NB4 (cell line): ENCODE measurements at places on chromosomes 3 and 15.

DNA sequence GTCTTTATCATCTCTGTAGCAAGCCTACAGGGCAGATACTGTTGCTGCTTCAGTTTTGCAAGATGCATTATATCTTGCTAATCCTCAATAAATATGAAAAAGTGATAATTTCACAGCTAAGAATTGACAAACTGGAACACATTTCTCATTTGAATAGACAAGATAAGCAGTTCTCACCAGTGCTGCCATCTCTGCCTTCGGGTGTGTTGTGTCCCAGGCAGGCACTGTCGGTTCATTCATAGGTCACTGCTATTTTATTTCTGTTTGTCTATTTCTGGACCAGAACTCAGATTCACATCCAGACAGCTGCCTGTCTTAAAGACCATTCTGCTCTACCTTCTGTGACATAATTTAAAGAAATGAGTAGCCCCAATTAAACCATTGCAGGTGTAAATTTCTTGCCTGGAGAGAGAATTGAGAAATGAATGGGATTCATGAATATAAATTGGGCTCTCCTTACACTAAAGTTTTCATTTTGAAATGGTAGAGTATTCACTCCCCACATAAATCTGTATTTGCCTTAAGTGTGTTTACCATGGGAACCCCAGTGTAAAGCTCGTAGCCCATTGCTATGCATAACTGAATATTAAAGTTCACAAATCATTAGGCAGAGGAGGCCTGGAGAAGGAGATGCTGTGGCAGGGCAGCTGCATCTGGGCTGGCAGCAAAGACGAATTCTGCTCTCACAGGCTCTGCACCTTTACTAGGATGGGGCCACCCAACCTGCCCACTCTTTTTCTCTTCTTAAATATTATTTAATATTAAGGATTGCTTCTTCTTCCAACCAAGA lies 149.9 kb downstream of the ARPP21 start:
- no peak for DNase-seq

DNA sequence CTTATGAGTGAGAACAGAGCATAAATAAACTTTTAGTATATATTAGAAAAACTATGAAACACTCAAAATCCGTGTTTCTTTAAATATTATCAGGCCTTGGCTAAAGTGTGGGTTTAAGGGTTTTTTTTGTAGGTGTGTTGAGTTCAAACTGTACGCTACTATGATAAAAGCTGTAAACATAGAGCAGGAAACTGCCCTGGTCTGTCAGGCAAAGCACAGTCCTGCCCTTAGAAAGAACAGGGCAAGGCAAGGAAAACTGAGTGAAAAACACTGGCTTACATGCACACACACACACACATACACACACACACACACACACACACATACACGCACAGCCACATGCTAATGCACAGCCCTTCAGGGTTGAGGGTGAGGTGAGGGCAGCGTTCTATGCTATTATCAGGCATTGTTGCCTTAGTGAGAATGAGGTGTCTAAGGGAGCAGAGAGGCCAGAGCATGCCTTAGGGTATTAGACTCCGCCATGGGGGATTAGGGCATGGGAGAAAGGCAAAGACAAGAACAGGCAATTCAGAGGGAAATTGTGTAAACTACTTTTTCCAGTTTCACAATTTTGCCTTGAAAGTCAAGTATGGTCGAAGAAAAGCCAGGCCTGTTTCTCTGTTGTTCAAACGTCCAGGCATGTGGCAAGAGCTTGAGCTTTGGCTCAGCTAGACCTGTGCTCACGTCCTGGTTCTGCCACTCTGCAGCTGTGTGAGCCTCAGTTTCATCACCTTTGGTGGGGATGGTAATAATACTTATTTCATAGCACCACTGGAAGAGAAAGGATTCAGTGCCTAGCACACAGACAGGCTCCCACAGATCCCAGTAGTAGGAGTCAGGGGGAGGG lies 36.3 kb upstream of the TPM1 start:
- DNase-seq: no peak

DNA sequence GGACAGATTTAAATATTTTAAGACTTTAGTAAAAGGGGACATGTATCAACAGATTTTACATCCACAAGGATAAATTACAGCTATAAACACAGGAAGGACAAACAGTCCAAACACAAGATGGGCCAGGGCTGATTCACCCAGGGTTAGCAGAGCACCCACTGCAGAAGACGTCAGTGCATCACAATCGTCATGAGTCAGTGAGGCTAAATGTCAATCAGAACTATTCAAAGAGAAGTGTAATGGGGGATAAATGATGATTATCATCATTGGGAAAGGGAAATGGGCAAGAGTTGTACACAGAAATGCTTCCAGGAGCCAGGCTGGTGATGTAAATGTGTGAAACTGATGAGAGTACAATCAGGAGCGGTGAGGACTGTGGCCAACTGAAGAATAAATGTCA lies 226.8 kb downstream of the PLCL2 start:
- DNase-seq: no peak

DNA sequence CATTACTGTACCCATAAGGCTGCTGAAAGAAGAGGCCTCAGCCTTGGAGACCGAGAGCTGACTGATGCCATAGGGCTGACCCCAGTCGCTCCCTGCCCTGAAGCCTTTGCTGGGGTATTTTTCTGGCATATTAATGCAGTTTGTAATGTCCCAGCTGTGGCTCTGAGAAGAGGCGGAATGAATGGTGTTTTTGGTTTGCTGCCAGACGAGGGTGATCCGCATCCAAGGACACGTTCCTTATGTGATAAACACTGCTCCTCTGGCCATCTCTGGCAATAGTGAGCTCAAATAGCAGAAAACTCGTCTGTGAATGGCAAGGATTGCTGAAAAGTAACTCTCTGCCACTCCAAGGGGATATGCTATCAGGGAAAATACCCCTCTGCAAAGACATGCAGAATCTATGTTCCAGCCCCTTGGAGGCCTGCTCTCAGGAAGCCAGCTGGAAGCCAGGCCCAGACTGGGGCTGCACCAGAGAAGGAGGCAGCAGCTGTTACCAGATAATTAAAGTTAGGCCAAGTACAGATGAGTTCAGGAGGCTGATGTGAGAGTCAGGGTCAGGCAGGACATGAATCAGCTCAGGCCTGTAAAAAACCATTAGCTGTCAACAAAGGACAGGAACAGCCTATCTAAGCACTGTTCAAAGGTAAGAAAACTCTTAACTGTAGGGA lies 28.9 kb upstream of the KLHL6 start:
- DNase-seq: no peak

DNA sequence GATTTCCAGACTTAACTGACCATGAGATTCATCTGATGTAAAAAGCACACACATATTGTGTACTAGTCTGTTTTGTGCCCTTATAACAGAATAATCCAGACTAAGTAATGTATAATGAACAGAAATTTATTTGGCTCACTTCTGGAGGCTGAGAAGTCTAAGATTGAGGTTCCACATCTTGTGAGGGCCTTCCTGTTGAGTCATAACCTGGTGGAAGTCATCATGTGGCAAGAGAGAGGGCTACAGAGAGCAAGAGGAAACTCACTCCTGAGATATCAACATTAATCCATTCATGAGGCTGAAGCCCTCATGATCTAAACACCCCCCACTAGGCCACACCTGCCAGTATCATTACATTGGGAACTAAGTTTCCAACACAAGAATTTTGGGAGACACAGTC lies 977.6 kb downstream of the MCTP2 start:
- peak; percentile 41 for DNase-seq

DNA sequence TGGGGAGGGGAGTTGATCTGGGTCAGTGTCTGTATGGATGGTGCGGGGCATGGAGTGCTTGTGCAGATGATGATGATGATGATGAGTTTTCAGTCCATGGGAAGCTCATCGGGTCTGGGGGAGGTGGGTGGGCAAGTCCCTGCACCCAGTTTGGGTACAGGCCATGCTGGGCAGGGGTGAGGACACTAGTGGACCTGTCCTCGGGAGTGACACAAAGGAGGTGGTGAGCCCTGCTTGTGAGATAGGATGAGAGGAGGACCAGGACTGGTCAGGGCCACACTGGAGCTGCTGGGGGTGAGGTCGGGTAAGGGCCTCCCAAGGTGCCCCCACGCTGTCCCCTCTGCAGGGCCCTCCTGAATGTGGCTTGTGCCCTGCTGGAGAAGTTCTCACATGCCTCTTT lies 177.9 kb downstream of the APBA2 start:
- no peak for DNase-seq

DNA sequence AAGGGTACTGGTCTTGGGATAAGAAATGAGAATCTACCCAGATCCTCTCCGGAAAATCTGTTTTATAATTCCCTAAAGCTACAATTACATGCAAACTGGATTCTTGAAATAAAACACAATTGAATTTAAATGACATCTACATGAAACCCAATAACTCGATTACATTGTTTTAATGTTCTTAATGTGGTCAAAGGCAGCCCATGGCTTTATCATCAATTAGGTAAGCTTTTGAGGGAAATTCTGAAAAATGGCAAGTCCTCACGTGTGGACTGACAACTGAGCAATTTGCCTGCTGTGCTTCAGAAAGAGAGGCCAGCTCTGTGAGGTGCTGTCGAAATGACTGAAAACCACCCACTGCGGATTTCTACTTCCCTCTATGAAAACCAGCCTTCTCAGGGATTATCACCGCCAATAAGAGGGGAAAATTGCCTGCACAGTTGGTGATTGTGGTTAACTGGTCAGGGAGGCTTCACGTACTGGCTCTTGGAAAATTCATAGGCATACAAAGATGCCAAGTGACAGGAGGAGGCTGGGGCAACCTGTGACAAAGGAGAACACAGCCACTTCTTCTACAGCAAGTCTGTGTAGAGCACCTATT lies 200.8 kb upstream of the SLCO3A1 start:
- peak; percentile 31 for DNase-seq

GRCh38 chr3:100753846-100754245 lies 44.6 kb downstream of the TFG start:
- no peak for DNase-seq

- no peak for DNase-seq
Measured at GRCh38 chr15:85491691-85492090, 111.3 kb downstream of the AKAP13 start.
